ENCODE measurements at places on chromosomes 3 and 15.

DNA sequence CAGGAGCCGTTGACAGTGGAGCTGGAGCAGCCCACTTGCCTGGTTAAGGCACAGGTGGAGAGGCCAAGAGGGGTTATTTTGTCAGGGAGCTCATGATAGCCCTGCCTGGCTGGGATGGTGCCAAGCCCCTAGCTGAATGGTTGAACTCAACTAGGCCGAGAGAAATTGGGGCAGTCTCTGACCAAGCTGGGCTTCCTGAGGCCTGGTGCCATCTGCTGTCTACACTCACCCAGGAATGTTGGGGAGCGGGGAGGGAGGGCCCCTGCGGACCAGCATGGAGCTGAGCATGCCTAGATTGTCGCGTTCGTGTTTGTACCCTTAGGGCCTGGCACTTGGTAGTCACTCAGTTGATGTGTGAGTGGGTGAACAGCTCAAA is 1.2 kb downstream of the BRPF1 start:
- DNase-seq, result no peak

DNA sequence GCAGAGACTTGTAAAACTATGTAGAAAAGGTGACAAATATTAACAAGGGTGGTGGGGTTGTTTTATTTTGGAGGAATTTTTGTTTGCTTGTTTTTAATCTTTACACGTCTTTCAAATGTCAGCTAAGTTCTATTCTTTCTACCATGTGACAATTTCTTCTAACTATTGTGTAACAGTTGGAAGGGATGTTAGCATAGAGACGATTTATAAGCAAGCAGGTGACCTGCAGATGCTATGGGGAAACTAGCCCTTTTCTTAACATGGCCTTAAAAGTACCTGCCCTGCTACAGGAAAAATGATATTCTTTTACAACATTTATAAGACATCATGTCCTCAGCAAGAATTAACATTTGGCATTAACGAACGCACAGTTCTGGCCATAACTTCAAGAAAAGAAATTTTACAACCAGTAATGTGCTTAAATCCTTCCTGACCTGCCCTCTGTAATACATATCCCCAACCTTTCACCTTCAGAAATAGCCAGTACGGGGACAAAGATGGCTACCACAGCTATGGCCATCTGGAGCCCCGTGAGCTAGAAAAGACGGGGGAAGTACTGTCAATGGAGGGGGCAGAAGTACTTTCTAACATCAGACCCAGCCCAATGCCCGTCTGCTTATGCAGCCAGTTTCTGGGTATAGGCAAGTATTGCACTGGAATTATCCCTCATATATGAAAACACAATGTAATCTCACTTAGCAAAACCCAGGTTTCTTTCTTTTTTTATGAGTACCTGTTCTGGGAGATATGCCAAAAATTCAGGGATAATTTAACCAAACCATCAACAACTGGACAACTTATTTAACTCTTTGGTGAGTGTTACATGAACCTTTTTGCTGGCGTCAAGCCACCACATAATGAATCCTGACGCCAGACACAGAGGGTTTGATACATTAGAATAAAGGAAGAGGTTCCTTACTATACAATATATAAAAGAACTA is 67.7 kb upstream of the NR2F2 start:
- no peak for DNase-seq

GRCh38 chr15:80246425-80246894 is 5.6 kb downstream of the CTXND1 start:
- DNase-seq, result no peak

DNA sequence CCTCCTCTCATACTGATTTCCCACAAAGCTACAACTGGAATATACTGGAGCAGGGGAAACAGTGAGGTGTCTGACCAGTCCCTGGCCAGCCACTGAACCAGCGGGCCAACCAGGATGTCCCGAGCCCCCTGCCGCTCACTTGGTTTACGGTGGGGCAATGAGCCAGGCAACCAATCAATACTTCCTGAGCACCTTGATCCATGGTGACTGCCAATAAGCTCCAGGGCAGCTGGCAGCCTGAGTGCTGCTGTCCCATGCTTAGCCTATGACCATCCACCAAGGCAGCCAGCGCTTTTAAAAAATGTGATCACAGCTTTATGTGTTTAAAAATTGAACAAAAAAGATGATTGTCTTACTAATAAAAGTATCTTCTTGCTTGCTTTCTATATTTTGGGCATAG is 4.2 kb downstream of the SCN10A start:
- DNase-seq, result no peak

GRCh38 chr15:41493205-41493901 is at the start of gene ITPKA:
ITPKA (plus strand) TSS chr15:41493874; CDS start chr15:41493928, 54 bp downstream.
- peak; percentile 77 for DNase-seq

DNA sequence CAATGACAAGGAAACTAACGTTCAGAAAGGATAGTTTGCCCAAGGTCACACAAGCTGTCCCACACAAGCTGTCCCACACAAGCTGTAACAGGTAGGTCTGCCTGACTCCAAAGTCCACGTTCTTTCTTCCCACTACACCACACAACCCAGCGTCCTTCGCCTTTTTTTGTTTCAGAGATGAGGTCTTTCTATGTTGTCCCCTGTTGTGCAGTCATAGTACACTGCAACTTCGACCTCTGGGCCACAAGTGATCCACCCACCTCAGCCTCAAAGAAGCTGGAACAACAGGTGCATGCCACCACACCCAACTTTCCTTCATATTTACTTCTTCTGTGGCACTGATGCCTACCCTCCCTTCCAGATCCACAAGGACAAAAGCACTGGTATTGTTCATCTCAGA is 21.4 kb downstream of the MB21D2 start:
- DNase-seq, result no peak

DNA sequence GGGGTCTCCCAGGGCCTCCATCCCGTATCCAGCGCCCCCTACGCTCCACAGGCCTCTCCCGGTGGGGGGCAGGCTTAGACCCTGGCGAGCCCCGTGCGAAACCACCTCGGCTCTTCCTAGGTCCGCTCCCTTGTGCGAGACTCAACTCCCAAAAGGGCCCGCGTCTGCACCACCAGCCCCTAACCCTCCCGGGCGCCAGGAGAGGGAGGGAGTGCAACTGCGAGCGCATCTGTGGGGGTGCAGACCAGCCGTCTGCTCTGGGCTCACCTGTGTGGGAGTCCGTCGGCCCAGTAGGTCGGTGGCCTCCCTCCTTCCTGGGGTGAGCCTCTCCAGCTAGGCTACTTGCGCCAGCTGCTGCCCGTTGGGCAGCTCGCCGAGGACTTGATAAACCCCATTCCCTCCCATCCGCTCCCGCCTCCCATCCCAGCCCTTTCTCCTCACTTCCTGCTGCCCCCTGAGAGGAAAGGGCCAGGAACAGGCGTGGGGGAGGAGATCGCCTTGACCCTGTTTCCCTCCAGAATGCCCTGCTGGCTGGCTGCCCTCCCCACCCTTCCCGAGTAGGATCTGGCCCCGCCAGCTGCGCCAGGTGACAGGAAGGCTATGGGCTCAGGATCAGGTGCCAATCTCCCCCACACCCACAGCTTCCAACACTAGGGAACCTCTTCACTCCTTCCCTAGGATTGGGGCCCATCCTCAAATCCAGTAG is at the start of gene HYAL2:
HYAL2 (minus strand) TSS at position 360 of the 706 bp plus-strand sequence. CDS start 2,256 bp downstream, outside the sequence.
- DNase-seq, result no peak

DNA sequence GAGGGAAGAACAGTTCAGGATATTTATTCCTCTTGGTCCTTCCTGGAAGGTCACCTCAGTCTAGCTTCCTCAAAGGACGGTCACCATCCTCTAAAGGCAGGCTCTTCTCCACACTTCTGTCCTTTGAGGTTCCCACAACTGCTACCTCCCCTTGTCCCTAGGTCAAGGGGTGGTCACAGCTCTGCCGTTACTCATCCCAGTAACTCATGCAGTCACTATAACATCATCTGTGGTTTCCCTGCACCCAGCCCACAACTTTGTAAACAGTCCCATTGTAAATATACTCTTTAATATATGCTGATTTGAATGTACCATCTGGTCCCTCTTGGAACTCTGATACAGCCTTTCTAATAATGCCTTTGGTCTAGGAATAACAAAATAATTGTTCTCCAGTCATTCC is 887.4 kb downstream of the FHIT start:
- no peak for DNase-seq

DNA sequence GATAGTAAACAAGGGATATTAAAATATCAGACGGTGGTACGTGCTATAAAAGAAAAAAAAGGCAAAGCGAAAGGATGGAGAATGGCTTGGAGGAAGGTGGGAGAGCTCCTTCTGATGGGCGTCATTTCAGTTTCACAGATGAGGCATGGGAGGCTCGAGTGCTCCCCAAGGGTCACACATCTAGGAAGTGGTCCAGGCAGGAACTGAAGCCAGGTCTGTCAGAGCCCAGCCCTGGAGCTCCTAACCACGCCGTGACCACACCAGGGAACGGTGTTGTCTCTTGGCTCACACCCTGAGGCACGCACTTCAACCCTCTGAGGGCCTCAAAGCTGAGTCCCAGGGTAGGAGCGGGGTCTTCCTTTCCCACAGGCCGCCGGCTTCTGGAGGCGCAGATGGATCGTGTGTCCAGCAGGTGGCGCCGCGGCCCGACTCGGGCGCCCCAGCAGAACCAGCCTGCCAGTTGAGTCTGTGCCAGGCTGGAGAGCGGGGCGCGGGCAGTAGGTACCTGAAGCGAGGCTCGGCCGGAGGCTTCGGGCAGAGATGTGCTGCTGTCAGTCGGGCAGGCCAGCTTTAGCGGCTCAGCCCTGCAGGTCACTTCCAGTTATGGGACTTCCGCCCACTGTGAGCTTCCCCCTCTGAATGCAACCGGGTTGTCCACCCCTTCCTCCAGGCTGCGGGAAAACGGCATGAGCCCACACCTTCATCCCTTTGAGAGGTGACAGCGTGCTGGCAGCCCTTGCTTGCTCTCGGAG is 68.1 kb downstream of the SLC6A1 start:
- no peak for DNase-seq

DNA sequence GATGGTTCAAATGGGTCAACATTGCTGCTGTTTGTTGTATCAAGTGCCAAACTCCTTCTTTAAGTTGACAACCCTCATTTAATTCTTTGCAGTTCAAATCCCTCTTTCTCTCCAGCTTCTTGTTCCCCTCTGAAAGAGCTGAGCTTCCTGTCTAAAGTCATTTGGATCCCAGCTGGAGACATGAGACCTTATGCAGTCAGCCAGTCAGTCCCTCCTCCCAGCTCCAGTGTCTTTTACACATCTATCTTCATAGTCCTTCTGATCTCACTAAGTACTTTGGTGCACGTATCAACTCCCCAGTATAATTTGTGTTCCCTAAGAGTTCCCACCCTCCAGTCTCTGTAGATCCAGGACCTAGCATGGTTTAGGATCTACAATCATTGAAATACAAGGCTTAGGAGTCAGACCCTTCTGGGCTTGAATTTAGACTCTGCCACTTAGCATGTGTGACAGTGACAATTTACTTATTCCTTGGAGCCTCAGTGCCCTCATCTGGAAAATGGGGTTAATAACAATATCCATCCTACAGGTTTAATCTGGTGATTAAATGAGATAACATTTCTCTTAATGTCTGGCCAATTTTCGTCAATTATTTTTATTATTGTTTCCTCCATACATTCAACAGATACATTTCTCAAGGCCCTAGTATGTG is 102.8 kb upstream of the SEMA6D start:
- no peak for DNase-seq

DNA sequence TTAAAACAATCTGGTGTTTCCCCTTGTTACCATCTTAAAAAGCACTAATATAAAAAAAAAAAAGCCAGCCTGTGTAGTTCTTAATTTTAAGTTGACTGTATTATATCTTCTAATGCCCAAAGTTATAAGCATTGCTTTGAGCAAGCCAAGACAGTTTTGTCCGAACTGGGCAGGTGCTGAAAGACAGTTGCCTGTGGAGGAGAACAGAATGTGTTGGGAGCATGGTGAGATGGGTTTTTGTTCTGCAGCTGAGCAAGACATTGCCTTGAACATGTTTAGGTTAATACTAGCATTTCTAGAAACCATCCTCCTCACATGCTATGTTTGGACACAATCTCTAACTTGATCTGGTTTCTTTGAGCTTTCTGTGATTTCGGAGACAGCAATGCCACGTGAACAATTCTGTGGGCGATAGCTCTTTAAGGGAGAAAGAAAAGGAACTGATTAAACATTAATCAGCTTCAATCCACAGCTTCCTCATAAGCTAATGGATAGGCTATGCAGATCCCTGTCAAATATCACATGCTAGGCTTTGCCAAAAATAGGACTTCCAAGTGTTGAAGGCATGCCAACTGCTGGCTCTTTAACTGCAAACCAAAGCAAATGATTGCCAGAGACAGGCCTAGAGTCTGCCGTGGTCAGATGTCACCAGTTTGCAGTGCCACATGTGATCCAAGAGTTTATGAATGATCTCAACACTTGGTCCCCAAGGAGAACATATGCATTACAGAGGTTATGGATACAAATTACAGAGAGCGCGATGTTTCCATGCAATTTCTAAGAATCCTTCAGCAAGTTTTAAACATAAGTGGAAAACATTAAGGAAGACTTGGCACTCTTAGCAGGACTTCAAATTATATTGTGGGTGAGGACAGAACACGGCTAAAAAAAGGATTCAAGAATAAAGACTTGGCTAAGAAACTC is 428.1 kb downstream of the ROBO2 start:
- no peak for DNase-seq

GRCh38 chr3:20160230-20160629 is 25.8 kb downstream of the SGO1 start:
- DNase-seq, result no peak

GRCh38 chr15:80576519-80577090 is 118.5 kb upstream of the ABHD17C start:
- DNase-seq, result no peak

- no peak for DNase-seq
These were observed 520.6 kb downstream of the MFSD1 start for GRCh38 chr3:159322322-159322939.

DNA sequence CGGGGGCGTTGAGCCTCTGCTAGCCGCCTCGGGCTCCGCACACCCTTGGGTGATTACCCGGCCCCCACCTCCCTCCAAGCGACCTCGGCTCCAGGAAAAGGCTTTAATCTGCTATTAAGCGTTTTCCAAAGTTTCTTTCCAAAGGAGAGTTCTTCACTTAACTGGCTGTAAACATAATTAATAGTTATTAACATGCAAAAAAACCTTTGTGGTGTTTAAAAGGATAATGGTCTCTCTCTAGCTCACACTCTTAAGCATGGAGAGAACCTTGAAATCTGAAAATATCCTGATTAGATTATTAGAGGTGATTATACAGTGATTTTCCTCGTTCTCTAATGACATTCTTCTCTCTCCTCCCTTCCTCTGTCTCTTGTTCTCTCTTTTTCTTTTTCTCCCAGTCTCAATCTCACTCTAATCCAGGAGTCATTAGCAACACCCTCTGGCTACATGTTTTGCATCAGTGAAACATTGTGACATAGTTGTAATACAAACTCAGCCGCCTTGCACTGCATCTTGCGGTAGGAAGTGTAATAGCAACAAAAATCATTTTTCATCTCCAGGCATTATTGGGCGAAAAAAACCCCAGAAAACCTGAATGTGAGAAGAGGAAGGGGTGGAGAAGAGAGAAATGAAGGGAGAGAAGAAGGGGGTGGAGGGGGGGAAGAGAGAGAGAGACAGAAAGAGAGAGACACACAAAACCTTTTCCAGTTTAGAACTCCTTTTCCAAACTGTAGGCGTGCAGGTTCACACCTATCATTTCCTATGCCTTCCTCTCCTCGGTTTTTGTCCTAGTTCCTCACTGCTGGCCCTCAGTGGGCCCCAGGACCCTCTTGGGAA is 24.4 kb downstream of the NR2F2 start:
- DNase-seq, result no peak

- no peak for DNase-seq
These were observed 81.5 kb upstream of the KCNMB2 start for GRCh38 chr3:178454726-178455125.

GRCh38 chr3:84885199-84885882 is 73.4 kb upstream of the CADM2 start:
- no peak for DNase-seq
